ENCODE measurements at places on chromosomes 4 and X. TPM values are rescaled to one million over a fixed set of nuclear protein-coding genes. Genes with fewer than 3 reads are reported as not detected.

WAS gene
- 0.17 TPM for total RNA-seq

IL13RA2 gene
- not detected for total RNA-seq

XKRX gene
- total RNA-seq, result under 0.01 TPM

SAT1 gene
- total RNA-seq, result 48.2 TPM

PCYT1B gene
- total RNA-seq, result 3.2 TPM

CNGA2 gene
- not detected for total RNA-seq

UGT2B17 gene
- not detected for total RNA-seq

SMC1A gene
- total RNA-seq, result 36.7 TPM

TMEM156 gene
- total RNA-seq, result 1.8 TPM

CPEB2 gene
- total RNA-seq, result 6.4 TPM

UGDH gene
- 96.3 TPM for total RNA-seq

AFP gene
- total RNA-seq, result 2.5 TPM

P2RY8 gene
- not detected for total RNA-seq

ZXDA gene
- total RNA-seq, result 2.2 TPM

LDB2 gene
- 3.9 TPM for total RNA-seq

NR0B1 gene
- total RNA-seq, result not detected

PPP4R3C gene
- not detected for total RNA-seq

CFI gene
- total RNA-seq, result 1.3 TPM

PABPC1L2B gene
- total RNA-seq, result not detected
